ENCODE measurements at places on chromosomes 5 and 9. TPM values are rescaled to one million over a fixed set of nuclear protein-coding genes. Genes with fewer than 3 reads are reported as not detected.

DNA sequence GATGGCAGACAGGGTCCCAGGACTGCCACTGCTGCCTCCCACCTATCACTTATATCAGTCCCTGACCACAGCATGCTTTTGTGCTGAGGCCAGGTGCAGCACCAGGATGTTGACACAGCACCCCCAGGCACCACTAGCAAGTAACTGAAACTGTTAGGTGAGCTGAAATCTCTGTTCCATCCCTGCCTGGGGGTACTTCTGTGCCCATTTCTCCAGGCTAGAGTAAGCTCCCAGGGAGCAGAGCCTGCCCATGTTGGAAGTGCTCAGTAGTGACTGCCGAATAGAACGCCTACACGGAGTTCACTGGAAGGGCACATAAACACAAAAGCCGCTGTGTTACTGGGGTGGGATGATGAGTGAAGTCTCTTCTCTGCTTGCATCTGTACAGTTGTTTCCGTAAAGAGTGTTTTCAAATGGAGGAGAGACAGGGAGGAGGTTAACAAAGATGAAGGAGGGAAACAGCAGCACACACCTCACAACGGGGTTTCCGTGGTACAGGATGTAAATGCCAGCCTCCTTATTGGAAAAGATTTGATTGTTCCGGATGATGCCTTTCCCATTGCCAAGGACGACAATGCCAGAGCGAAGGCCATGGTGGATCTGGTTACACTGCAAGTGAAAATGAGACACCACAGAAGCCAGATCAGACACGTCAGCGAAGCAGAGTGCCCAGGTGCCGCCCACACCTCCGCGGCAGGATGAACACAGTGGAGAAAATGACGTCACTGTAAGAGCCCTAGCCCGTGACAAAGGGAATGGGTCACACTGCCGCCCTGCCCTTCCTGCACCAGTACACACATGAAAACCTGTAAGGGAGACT is 43.1 kb downstream of the POLR1E start:
- H3K27me3 ChIP-seq = no peaks in the 10 kb centered on the region
- H3K27ac ChIP-seq = peak overlapping the region; percentile 22
- H3K36me3 ChIP-seq = no peaks in the 10 kb centered on the region
- H3K4me3 ChIP-seq = no peak overlapping the region

Gene FBXL7
- not detected for total RNA-seq

Gene TCF7
- total RNA-seq = 283 TPM

GRCh38 chr5:372996-373709 is 51.6 kb downstream of the AHRR start:
- H3K27ac ChIP-seq = peak overlapping the region; percentile 94
- H3K4me3 ChIP-seq = peak overlapping the region; percentile 51
- no peaks in the 10 kb centered on the region for H3K27me3 ChIP-seq
- peaks cover 85% of the 10 kb centered on the region for H3K4me1 ChIP-seq

Gene LRRC70
- 0.85 TPM for total RNA-seq

All from activated CD4-positive, alpha-beta T cell treated with anti-CD3 and anti-CD28 coated beads, Interleukin-2, amount 10 ng/mL, durations not matched to agents 7 days and 5 days (primary cell).